ENCODE measurements at places on chromosomes 4 and X.

DNA sequence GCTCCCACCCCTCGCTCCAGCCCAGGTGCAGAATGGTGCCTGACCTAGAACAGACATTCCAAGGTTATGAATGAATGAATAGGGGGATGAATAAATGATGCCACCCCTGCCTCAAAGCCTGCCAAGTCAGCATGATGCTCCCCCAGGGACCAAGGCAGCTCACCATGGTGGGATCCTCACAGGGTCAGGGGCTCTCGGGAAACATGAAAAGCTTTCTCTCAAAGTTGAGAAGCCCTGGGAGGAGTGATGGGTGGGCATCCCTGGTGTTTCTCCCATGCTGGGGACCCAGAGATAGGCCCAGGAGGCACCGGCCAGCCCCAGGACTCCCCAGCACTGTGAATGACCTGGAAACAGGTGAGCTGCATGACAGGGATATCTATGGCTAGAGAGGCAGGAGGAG, 58.9 kb downstream of the HTRA3 start:
- peak; percentile 1 for DNase-seq

DNA sequence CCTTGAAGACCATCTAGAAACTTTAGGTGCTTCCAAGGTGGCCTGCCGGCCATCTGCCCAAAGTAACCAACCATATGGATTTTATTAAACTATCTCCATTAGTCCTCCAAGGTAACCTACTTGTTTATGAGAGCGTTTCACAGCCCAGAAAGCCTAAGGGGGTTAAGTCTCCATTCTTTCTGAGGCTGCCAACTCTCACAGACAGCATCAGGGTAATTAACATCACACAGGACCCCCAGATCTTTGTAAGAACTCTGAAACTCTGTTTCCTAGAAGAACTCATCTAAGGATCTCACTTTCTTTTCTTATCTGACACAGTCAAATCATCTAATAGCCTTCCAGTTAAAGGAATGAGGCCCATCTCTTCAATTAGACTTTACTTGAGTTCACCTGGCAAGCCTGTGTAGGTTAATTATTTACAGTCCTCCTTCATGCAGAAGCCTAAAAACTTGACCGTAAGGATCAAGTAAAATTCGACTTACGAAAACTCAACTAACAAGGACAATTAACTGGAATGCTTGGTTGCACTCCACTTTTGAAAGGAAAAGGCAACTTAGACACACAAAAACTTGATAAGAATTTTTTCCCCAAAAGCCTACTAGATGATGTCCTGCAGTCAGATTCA, 252.5 kb downstream of the GRIA3 start:
- no peak for DNase-seq

DNA sequence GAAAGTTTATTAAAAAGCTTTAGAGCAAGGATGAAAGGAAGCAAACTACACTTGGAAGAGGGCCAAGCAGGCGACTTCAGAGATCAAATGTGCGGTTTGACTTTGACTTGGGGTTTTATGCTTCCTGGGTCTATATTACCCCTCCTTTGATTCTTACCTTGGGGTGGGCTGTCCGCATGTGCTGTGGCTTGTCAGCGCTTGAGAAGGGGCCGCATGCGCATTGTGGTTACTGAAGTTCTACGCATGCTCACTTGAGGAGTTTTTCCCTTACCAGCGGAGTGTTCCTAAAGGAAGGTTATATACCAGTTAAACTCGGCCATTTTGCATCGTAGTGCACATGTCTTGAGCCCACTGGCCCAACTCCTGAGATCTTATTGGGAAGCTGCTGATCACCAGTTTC, 9.9 kb downstream of the ZNF157 start:
- DNase-seq, result no peak

DNA sequence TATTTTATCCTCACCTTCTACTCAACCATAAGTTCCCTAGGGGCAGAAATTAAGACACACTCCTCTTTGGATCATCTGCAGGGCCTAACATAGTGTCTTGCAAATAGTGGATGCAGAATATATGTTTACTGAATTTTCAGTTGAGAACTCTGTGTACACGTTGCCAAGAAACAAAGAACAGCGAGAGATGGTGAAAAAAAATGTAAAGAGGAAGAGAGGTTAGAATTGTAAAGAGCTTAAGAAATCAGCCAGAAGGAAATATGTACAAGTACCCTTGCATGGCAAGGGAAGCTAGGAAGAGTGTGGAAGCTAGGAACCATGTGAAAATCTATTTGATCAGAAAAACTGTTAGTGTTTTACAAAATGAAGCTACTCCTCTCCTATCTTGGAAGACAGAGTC, 431.0 kb downstream of the SMARCA1 start:
- no peak for DNase-seq
